ENCODE measurements at places on chromosomes 3 and 15.

GRCh38 chr3:181824961-181825360 lies 113.2 kb downstream of the SOX2 start:
- no peak for DNase-seq

- no peak for DNase-seq
These were observed 96.4 kb downstream of the ANO10 start for GRCh38 chr3:43525386-43525785.

DNA sequence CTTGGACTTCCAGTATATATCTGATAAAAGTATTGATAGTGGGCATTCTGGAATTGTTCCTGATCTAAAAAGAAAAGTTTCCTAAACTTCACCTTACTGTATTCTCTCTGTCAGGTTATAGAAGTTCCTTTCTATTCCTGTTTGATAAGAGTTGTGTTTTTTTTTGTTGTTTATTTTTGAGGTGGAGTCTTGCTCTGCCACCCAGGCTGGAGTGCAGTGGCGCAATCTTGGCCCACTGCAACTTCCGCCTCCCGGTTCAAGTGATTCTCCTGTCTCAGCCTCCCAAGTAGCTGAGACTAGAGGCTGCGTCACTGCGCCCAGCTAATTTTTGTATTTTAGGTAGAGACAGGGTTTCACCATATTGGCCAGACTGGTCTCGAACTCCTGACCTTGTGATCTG lies 13.1 kb downstream of the BLM start:
- no peak for DNase-seq

DNA sequence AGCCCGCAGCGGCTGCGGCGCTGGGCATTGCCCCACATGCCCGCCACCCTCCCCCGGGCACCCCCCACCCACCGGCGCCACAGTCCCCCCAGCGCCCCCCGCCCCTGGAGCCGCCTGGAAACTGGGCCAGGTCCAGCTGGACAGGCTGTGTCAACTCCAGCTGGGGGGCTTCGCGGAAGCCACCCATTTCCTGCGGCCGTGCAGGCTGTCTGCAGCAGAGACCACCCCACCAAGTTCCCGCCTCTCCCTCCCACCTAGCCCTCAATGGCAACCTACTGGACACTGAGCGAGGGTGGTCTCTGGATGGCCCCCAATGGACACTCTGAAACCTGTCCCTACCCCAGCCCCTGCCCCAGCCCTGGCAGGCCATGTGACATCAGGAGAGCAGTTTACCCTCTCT lies 62.8 kb upstream of the GATA2 start:
- DNase-seq, result no peak

DNA sequence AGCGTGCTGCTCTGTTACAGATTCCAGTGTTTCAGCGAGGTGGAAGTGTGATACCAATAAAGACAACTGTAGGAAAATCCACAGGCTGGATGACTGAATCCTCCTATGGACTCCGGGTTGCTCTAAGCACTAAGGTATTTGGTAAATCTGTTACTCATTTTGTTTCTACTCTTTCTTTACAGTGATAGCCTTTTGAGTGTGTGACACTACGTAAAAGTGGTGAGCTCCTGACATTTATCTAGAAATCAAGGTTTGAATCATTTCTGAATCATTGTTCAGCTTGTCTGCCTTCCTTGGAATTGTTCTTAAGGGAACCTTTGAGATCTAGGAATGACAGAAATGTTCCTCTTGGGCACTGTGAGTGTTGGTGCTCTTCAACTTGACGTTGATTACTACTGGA lies 11.2 kb upstream of the CAPN3 start:
- DNase-seq, result no peak

GRCh38 chr3:128481438-128481942 lies 11.5 kb downstream of the GATA2 start:
- DNase-seq, result peak; percentile 86

- DNase-seq, result no peak
These were observed 15.5 kb upstream of the LRRN1 start for GRCh38 chr3:3783696-3784095.

DNA sequence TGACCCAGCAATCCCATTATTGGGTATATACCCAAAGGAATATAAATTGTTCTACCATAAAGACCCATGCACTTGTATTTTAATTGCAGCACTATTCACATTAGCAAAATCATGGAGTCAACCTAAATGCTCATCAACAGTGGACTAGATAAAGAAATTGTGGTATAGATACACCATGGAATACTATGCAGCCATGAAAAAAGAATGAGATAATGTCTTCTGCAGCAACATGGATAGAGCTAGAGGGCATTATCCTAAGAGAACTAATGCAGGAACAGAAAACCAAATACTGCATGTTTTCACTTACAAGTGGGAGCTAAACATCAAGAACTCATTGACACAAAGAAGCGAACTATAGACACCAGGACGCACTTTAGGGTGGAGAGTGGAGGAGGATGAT lies 466.7 kb downstream of the MECOM start:
- no peak for DNase-seq

- DNase-seq, result no peak
These were observed 308.9 kb downstream of the CTNNB1 start for GRCh38 chr3:41508063-41508696.

- no peak for DNase-seq
These were observed 46.0 kb downstream of the TEX9 start for GRCh38 chr15:56411122-56411749.

- DNase-seq, result no peak
These were observed 108.3 kb upstream of the WNT5A start for GRCh38 chr3:55595420-55595819.

DNA sequence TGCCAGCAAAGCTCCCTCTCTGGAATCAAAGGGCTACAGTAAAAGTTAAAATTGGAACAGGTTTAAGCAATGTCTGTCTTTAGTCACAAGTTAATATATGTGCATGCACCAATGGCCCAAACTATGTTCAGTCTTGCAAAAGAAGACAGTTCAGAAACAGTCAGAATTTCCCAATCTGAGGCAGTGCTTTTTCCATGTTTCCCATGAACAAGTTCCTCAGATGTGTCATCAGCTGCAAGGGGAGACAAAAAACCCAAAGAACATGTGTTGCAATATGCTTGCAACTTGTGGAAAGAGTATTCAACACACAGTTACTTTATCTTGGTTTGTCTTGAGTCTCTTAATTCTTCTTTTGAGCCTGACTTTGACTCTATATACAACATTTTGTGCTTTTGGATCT lies 148.4 kb downstream of the USP13 start:
- DNase-seq, result no peak

- no peak for DNase-seq
These were observed 23.3 kb downstream of the PDZRN3 start for GRCh38 chr3:73601481-73601880.

GRCh38 chr15:63506537-63507035 lies 2.2 kb downstream of the USP3 start:
- no peak for DNase-seq

DNA sequence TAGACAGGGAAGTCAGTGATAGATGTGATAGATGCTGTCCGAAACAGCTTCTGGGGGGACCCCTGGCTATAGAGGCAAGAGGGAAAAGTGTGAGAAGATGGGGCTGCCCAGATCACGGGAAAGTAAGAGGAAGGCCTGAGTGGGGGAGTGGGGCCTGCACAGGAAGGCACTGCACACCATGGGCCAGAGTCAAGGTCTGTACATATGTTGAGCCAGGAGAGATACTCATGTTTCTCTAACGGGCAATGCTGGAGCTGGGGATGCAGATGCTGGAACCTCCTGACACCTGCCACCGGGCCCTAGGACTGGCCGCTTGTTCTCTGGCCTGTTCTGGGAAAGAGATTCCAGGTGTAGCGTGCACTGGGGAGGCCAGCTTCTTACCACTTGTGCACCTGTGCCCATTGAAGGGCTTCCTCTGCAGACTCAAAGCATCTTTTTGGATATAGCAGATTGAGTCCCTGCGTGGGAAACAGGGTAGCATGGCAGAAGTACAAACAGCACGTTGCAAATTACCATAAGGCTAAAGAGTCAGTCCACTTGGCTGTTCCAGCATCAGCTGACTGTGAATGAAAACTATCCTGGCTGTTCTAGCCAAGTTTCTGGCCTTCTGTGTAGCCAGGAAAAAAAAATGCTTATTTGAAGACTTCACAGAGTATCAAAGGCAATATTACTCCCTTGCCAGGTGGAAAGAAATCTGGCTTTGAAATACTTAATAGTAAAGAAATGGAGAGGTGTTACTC lies 77.1 kb upstream of the GSK3B start:
- DNase-seq, result no peak

DNA sequence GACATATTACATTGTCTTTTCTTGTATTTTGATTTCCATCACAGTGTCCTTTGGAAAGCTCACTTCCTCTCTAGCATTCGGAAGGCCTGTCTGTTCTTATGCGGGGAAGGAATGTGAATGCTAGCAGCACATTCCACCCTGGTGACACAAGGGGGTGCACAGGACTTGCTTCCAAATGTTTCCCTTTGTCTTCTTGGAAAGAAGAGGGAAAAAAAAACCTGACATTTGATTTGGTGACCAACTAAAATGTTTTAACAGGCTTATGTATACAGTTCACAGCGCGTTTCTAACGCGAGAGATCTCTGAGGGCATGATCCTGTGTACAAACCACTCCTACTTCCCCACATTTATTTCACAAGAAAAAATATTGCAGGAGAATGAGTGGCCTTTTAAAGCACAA lies 107.6 kb upstream of the FXR1 start:
- peak; percentile 35 for DNase-seq

GRCh38 chr15:96392380-96393208 lies 62.1 kb downstream of the NR2F2 start:
- no peak for DNase-seq

DNA sequence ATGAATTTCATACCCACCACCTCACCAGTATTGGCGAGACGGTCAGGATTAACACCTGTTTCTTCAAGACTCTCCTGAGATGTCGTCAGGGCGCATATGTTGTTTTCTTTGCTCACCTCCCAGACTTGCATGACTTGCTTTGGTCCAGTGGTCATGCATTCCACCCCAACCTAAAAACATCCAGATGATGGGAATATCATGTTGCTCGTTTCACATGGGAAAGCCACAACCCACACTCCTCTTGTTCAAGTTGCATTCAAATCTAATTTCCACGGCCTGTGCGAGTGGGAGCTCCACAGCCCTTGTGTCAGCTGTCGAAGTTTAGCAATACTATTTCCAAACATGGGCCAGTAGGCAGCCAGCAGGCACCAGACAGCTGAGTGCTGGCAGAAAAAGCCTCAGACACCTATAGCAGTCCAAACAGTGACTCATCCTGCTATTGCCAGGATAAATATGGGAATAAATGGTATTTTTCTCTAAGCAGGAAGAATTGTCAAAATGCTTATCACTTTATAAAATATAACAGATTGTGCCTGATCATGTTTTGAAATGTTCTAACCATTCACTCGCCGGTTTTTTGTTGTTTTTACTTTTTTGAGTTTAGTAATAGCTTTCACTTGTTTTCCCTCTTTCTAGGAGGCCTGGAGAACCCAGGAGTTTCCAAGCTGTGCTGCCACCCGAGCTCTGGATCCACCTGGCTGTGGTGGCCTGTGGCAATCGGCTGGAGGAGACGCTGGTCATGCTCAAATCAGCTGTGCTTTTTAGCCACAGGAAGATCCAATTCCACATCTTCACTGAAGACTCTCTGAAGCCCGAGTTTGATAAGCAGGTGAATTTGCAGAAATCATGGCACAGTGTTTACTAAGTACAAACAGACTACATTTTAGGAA lies 20.1 kb downstream of the GXYLT2 start:
- peak; percentile 63 for DNase-seq

DNA sequence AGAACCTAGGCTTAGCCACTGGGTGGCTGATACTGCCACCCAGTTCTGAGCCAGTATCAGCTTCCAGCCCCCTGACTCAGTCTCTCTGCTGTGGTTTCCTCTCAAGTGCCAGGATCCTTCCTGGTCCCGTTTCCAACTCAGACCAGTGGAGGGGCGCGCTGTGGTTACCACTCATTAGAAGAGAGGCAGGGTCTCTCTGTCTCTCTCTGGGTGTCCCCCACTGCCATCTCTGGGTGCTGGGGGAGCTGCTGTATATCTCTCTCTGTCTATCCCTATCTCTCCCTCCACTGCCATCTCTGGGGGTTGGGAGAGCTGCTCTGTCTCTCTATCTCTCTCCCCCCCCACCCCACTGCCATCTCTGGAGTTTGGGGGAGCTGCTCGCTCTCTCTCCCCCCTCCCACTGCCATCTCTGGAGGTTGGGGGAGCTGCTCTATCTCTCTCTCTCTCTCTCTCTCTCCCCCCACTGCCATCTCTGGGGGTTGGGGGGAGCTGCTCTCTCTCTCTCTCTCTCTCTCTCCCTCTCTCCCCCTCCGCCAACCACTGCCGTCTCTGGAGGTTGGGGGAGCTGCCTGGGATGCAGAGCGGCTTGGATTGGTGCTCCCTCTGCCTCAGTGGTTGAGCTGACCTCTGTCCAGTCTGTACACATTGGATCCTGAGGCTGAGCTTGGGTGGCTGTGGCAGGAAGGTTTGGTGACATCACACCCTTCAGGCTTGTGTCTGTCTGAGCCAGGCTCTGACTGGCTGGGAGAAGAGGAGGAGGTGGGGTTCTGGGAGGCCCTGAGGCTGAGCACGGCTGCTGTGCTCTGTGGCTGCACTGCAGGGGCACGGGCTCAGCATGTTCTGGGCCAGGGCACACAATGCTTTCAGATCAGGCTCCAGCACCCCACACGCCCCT lies 98.9 kb downstream of the APBA2 start:
- DNase-seq, result no peak

GRCh38 chr3:159634483-159634882 lies 354.2 kb upstream of the IL12A start:
- no peak for DNase-seq

GRCh38 chr3:189962466-189962865 lies 158.2 kb downstream of the P3H2 start:
- DNase-seq, result no peak

DNA sequence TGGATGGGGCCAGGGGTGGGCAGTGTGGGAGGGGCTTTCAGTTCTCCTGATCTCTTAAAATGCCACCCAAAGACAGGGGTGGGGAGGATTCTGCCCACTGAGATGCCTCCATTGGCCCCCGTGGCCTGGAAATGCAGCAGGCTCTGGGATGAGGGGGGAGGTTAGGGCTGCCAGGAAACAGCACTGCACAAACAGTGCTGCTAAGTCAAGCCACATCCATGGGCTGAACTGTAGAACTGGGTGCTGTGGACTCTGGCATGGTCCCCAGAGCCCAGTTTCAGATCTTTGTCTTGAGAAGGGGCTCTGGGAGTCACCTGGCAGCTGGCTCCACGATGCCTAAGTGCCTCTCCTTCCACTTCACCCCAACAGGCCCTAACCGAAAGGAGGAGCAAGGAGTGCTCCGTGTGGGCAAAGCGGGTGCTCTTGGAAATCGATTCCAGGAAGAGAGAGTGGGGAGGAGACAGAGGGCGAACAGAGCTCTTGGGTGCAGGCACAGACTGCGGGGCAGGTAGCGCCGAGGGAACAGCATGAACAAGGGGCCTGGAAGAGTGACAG lies 7.8 kb downstream of the PLA2G4E start:
- DNase-seq, result no peak

GRCh38 chr3:193347521-193348501 lies 30.7 kb downstream of the ATP13A5 start:
- no peak for DNase-seq

DNA sequence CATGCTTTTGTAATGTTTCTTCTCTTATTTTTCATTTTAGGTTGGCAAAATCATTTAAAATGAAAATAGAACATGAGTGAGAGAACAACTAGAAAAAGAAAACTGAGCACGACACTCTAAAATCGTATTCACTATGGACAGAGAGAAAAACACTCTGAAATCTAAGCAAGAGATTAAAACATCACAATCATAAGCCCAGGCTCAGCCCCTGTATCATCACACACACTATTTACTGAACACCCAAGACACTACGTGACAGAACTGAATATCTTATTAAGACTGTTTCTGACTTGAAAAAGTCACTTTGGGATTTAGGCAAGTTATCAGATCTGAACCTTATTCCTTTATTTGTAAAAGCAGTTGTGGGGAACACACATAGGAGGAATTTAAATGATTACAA lies 82.6 kb upstream of the PLXND1 start:
- no peak for DNase-seq

Measured in heart left ventricle (tissue), 16 donors.